SHP77 treated with DMSO at 0.1 percent for 48 hours (cell line): ENCODE measurements at places on chromosomes 1 and 21.

- no peak for DNase-seq
These were observed 8.2 kb downstream of the RC3H1 start for GRCh38 chr1:174013864-174014418.

DNA sequence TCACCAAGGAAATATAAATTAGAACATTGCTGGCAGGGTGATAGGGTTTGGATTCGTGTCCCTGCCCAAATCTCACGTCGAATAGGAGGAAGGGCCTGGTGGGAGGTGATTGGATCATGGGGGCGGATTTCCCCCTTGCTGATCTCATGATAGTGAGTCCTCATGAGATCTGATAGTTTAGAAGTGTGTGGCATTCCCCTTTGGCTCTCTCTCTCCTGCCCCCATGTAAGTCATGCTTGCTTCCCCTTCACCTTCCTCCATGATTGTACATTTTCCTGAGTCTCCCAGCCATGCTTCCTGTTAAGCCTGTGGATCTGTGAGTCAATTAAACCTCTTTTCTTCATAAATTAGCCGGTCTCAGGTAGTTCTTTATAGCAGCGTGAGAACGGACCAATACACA is 60.6 kb downstream of the VPS26C start:
- DNase-seq, result no peak

DNA sequence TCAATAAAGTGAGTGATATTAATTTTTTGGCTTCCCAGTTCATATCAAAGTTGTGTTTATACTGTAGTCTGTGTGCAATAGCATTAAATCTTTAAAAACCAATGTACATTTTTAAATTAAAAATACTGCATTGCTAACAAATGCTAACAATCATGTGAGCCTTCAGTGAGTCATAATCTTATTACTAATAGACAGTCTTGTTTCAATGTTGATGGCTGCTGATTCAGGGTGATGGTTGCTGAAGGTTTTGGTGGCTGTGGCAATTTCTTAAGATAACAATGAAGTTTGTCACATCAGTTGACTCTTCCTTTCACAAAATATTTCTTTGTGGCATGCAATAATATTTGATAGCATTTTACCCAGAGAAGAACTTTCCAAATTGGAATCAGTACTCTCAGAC is 109.0 kb downstream of the ZMYM4 start:
- DNase-seq, result no peak

GRCh38 chr21:45379171-45379900 is 25.6 kb upstream of the COL18A1 start:
- DNase-seq, result no peak

DNA sequence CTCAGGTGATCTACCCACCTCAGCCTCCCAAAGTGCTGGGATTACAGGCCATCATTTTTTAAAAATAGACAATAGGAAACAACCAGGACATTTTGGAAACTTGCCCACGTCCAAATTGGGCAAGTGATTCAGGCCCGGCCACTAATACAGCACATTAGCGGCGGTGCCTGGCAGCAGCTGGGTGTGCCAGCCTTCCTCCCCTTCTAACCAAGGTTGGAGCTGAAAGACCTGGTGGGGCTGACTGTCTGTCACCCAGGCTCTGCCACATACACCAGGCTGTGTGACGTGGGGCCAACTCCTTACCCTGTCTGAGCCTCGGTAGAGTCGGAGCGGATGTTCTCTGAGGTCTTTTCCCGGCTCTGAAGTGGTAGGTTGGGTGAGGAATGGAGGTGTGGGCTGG is 29.6 kb upstream of the TMEM51 start:
- DNase-seq, result no peak

GRCh38 chr21:16533692-16534407 is 804.1 kb downstream of the USP25 start:
- DNase-seq, result no peak

DNA sequence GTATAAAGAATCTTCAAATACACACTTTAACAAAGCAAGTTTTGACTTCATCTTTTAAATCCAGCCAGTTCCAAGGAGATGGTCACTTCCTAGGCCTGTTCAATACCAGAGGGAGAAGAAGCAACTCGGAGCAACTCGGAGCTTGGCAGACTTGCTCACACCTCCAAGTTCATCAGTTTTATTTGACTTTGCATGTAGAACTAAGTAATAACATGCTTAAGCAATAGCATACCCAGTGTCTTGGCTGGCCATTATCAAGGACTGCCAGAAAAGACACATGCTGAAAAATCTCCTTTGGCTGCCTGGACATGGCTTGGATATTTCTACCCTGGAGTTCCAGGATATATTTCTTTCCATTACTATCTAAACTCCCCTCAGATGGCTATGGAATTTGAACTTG is 52.6 kb downstream of the GNG12 start:
- no peak for DNase-seq

GRCh38 chr1:117290890-117291289 is 76.4 kb upstream of the MAN1A2 start:
- no peak for DNase-seq

GRCh38 chr1:23718482-23718881 is 24.8 kb upstream of the ELOA start:
- DNase-seq, result no peak

DNA sequence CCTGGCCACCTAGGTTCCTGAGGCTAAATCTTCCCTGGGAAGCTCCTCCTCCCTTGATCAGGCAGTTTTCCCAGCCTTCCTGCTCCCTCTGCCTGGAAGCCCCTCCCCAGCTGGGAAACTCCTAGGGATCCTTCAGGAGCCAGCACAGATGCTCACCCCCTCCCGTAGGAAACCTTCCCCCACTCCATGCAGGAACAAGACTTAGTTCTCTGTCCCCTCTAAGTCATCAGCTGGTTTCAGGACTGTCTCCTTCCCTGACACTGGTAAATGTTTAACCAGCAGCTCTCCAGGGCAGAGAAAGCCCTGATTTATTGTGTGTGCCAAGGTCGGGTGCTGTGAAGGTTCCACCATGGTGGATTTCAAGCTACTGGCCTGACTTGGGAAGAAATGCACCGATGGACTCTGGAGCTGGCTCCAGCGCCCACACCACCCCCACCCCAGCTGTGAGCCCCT is 25.0 kb downstream of the TTC39A start:
- no peak for DNase-seq

DNA sequence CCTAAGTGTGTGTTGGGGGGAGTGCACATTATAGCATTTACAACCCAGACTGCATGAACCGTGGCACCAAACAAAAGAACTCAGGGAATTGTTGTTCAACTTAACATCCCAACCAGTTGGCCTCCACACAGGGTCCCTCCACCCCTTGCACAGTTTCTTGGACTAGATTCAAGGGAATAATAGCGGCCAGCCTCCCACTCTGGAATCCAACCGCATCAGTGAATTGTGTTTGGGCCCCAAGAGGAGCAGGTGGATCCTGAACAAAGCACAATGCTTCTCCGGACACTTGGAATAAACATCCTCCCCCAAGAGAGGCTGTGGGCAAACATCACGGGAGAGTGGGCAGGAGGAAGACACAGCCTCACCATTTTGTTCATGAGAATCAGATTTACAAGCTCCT is 18.2 kb downstream of the CD34 start:
- DNase-seq, result no peak

GRCh38 chr1:8004803-8005573 is 21.1 kb downstream of the ERRFI1 start:
- DNase-seq, result no peak

DNA sequence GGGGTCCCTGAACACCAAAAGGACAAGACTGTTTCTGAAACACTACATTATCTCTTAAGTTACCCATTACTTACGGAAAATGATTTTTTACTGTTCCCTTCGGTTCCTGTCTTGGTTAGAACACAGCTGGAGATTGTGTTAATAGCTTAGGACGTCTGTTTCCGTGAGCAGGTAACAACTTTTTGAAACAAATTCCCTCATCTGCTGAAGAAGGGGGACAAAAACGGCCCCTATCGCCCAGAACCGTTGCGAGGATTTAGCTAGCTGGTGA is 67.8 kb downstream of the SLC35A3 start:
- no peak for DNase-seq

- no peak for DNase-seq
These were observed 50.8 kb downstream of the RHBG start for GRCh38 chr1:156419854-156420204.

DNA sequence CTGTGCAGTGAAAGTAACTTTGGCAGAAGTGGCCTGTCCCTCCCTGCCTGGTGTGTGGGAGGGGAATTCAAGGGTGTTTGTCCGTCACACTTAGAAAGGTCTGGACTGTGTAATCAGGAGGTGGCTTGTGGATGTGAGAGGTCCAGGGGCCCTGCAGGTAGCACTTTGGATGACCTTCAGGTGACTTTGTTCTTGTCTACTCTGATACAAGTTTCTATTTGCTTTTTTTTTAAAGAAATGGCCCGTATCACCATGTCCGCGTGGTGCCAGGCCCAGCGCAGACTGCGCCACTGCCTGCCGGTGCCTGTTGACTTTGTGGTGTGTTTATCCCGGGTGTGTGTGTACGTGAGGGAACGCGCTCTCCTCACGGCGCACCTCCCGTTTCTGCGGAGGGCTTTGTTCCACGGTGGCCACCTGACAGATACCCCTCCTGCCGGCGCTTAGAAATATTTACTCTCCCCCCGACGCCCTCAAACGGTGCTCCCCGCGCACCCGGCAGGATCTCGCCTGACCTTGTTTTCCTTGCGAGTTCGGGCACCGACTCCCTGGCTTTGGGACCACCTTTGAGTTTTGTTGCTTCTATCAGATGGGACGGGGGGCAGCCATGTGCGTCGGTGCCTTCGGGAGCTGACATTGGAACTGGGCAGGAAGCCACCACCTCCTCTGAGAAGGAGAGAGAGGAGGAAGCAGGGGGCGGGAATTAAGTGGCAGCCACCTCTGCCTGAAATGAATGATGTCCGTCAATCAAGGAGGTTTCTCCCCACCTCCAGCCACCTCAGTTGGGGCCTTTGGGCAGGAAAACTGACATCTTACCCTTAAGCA is 119.4 kb downstream of the PRDM16 start:
- no peak for DNase-seq

- DNase-seq, result no peak
These were observed 79.2 kb downstream of the RIPK4 start for GRCh38 chr21:41687633-41688032.

- no peak for DNase-seq
These were observed 344.9 kb downstream of the OMA1 start for GRCh38 chr1:58201492-58202106.

- DNase-seq, result no peak
These were observed 5.4 kb upstream of the SIM2 start for GRCh38 chr21:36693489-36694030.

GRCh38 chr1:226038661-226039060 is 23.9 kb upstream of the H3-3A start:
- DNase-seq, result no peak
